ENCODE measurements at places on chromosomes 16 and 17.

- DNase-seq: no peak
Measured at GRCh38 chr17:82442643-82443464, 7.7 kb downstream of the CYBC1 start.

DNA sequence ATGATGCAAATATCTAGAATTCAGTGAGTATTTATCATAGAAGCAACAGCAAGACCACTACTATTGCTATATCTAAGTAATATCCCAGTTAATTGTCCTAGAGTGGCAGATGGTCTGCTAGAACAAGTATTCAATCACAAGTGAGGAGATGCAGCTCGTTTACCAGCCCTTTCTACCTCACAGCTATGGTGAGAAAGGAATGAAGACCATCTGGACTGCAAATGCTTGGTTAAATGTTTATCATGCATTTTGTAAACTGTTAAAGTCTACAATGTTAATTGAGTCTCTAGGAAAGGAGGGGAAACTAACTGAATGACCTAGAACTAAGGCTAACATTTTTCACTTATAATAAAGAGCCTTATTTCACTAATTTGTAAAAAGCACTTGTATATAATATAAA, 52.5 kb downstream of the CNOT1 start:
- DNase-seq: no peak

- DNase-seq: no peak
Measured at GRCh38 chr17:62101515-62101914, 36.4 kb upstream of the MED13 start.

DNA sequence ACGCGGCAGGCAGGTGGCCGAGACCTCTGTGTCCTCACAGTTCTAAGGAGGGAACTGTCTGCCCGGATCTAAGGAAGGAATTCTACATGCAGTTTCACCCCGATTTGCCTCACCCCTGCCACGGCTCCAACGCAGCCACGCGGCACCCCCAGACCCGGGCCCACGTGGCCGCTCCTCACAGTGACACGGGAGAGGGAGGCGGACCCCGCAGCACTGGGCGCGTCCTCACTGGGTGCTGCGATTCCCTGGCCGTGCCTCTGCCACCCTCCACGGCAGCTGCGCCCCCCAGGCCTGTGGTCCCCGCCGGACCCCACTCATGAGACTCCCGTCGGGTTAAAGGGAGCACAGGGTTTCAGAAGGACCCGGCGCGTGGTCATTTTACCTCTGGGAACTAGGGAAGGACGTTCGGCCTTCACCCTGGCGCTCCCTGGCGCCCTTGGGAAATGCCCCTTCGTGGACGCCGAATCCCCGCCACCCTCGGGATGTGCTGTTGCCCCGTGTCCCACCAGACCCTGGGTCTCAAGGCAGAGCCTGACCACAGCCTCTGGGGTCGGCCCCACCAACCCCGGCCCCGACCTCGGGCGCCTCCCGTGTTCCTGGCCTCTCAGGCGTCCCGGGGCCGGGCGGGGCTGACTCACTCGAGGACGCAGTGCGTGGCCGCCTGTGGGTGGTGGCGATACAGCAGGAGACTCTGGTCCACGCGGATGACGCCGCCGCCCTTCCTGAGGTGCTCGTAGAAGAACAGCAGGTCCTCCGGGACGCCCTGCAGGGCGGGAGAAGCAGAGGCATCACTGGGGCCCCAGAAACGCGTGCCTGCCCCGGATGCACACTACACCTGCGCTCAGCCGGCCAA, 118.8 kb upstream of the METRNL start:
- DNase-seq: no peak

DNA sequence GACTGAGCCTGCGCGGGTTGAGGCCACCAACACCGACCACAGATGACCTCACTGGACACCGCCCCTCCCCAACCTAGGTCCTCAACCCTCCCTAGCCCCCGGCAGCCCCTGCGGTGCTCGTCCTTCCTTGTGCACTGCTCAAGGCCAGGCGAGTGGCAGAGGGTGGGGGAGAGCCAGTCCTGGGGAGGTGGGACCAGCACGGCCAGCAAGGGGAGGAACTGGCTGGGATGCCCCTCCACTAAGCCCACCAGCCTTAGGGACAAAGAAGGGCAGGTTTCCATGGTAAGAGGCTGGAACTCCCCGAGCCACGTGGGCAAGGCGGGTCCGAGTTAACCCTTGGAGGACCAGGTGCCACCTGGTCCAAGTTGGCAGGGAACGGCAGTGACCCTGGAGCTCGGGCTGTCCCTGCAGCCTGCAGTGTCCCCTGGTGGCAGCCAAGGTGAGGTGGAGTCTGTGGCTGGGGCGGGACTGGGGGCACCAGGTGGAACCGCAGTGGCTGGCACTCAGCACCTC, 9.2 kb downstream of the FSCN2 start:
- DNase-seq: peak; percentile 49

GRCh38 chr16:74026373-74027281, 270.0 kb upstream of the PSMD7 start:
- no peak for DNase-seq

GRCh38 chr16:75138636-75139035, 9.7 kb upstream of the ZFP1 start:
- no peak for DNase-seq

DNA sequence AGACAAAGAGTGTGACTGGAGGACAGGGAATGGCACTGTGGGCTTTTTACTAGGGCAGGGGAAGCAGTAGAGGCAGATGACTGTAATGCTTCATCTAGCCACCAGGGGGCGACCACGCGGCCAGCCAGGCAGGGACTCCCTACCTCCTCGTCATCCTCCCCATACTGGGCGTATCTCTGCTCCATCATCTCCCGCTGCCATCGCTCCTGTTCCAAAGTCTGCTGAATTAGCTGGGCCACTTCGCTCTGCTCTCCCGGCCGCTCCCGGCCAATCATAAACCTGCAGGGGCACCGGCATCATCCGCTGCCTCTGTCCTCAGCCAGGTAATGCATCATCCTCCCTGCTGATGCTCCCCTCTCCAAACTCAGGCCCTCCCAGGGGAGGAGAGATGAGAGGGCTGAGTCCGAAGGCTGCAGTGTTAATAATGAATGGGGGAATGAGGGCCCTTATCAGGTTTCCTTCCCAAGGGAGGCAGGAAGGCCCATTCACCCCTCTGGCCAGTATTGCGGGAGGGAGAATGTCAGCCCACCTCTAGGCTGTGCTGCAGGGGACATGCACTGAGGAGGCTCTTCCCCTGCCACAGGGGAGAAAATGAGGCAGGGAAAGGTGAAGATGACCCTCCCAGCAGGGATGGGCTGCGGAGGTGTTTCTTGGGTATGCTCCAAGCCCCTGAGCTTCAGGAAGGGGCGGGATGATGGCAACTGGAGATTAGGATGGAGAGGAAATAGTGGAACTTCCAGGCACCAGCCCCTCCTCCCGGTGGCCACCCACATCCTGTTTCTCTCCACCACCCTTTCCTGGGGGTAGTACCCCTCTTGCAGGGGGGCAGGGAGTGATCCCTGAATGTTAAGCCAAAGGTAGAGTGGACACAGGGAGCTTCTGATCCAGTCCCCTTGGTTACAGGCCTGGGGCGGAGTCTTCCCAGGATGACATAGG, 10.3 kb upstream of the SAMD14 start:
- DNase-seq: peak; percentile 81

DNA sequence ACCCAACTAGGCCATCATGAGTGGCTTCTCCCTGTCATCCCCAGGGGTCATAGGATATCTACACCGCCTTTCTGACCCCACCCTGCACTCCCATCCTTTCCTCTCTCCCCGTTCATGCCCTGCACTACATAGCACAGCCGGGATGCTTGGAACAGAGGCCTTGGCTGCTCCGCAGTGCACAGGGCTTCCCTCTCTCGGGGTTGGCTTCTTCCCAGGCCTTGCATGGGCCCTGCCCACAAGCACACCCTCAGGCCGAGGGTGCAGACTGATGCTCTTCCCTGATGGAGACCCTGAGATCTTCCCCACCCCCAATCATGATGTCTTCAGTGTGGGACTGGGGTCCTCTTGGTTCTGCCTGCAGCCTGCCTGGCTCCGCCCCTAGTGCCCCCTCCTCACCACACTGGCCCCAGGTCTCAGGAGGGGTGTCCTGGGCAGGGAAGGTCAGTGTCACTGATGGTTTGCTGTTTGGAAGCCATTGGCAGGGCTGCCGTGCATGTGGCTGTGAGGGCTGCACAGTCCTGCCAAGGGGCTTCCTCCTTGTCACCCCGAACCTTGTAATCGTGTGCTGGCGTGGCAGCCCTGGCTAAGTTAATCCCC, 14.3 kb upstream of the NAGLU start:
- no peak for DNase-seq

DNA sequence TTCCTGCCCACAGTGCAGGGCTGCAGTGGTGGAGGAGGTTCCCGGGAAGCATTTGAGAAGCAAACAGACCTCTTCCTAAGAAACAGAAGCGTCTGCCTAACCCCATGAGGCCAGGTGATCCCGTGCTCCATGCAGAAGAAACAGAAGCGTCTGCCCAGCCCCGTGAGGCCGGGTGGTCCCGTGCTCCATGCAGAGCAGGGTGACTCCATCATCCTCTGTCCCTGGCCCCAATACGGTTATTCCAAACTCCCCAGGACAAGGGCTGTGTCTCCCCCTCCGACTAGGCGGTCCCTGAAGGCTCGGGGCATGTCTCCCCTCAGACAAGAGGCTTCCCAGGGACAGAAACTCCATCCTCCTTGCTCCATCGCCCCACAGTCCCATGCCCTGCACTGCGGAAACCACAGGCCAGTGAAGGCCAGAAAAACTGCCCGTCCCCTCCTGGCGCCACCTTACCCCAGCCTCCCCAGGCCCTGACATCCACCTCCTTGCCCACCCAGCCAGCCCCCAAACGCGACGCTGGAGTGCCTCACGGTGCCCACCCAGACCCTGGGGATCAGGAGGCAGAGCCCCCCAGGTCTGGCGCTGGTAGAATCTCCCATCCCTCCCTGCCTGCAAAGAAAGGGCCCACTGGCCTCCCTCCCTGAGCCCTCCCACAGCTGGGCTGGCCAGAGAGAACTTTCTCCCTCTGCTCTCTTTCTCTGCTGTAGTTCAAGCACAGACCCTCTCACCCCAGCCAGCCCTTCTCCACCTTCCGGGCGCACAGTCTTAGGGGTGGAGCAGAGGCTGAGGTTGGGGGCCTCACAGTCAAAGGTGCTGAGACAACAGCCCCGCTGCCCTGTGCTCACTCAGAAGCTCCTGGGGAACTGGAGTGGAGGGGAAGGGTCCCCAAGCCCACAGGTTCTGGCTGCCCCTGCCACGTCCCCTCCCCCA, 30.6 kb upstream of the KRT17 start:
- DNase-seq: no peak
